T-helper 1 cell (primary cell): ENCODE measurements at places on chromosomes 4 and X.

DNA sequence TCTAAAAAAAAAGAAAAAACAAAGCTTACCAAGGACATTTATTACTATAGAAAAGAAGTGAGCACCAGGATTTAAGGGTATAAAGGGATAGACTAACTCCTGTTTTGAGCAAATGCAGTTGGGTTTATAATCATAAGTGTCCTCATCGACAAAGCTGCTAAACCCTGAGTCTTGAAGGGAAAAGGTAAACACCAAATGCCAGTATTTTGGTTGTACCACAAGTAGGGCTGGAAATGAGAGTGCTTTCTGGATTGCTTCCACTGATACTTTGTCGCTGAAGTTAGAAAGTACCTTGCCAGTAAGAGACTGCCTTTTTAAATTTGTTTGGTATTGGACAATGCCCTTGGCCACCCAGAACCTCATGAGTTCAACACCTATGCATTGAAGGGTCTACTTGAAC is 53.7 kb downstream of the WDFY3 start:
- no peak for DNase-seq

DNA sequence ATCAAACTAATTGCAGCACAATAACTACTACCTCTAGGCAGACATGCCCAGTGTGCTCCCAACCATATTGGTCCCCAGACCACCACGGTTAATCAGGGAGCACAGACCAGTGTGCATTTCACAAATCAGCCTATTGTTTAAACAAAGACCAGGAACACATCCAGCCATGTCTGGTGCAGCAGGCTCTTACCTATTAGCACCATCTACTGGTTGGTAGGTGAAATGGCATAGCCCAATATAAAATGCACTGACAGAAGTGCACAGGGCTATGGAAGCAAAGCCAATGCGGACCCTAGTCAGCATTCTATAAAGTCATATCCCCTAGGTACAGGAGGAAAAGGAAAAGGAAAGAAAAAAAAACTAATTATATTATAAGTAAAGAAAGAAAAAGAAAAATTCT is 15.5 kb upstream of the CYLC1 start:
- DNase-seq, result no peak

GRCh38 chr4:68927165-68927564 is 24.4 kb downstream of the UGT2A3 start:
- DNase-seq, result no peak

DNA sequence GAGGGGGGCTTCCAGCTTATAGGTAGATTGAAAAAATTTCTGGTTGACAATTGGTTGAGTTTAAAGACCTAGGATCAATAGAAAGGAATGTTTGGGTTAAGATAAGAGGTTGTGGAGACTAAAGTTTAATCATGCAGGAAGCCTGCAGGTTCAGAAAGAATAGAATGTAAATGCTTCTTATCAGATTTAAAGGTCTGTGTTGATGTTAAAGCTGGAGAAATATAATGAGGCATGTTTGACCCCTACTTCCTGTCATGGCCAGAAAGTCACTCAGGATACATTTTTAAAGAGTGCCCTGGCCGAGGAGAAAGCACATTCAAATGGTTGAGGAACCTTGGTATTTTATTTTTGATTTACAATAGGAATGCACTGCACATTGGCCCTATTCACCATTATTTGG is 3.9 kb upstream of the RRAGB start:
- DNase-seq, result no peak

DNA sequence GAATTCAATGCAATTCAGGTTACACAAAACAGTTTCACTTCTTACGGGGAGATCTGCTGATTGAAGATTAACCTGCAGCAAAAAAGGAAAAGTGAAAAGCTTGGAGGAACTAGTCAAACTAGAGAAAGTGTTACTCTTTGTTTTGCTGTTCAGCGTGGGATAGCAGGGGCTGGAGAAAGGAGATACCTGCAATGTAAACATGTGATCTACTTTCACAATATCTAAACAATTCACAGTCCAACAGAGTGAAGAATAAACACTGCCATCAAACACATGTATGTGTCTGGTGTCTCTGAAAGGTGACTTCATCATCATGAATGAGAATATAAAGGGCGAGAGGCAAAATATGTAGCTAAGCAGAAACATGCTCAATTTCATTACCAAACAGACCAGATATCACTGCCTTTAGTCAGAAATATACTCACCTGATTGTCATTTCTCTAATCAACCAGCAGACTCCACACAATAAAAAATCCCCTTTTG is 26.4 kb downstream of the NIPAL1 start:
- no peak for DNase-seq

- no peak for DNase-seq
Measured at GRCh38 chr4:74407891-74408290, 37.0 kb upstream of the AREG start.

DNA sequence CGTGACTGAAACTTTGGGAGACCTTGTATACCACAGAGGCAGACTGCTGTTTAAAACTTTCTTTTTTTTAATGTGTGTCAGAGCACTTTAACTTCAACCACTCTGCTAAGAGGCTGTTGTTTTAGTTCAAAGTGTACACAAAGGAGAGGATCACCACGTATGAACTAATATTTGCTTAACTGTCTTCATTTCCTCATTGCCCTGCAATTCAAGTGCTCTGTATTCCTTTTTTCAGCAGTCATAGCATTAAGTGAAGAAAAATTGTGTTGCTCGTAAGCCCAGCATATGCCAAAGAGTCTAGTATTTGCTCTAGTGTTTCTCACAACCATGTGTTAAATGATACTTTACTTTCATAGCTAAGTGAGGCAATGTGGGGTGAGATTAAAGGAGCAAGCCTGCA is 63.0 kb upstream of the HHIP start:
- no peak for DNase-seq

DNA sequence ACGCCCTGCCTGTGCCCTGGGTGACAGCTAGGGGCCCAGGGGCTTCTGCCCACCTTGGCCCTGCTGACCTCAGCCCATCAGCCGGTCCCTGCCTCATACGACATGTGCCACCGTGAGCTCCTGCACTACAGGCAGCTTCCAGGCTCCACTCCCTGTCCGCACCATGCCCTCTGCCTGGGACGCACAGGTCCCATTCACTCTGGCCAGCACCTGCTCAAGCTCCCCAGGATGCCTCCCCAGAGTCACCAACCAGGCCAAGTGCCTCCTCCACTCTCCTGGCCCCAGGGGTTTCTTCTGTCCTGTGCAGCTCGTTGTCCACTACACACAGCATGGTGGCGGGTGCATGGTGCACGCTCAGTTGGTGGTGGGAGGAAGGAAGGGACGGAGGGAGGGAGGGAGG is 20.2 kb upstream of the MRFAP1 start:
- DNase-seq, result no peak

GRCh38 chr4:184453365-184454160 is 20.8 kb downstream of the IRF2 start:
- DNase-seq, result peak; percentile 21

DNA sequence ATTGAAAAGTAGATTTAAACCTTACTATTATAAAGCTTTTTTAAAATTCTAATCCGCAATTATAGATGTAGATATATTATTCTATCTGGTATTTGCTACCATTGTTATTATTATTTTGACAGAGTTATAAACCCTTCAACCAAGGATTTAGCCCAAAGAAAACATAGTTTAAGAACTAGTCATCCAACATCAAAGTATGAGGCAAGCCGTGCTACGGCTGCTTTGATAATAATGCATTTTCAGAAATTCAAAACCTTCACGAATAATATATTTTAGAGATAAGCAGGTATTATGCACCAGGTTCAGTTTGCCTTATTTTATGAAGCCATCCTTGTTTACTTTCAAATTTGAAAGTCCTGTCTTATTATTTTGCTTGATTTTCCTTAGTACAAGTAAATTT is 1501.7 kb downstream of the RAPGEF2 start:
- DNase-seq, result no peak

DNA sequence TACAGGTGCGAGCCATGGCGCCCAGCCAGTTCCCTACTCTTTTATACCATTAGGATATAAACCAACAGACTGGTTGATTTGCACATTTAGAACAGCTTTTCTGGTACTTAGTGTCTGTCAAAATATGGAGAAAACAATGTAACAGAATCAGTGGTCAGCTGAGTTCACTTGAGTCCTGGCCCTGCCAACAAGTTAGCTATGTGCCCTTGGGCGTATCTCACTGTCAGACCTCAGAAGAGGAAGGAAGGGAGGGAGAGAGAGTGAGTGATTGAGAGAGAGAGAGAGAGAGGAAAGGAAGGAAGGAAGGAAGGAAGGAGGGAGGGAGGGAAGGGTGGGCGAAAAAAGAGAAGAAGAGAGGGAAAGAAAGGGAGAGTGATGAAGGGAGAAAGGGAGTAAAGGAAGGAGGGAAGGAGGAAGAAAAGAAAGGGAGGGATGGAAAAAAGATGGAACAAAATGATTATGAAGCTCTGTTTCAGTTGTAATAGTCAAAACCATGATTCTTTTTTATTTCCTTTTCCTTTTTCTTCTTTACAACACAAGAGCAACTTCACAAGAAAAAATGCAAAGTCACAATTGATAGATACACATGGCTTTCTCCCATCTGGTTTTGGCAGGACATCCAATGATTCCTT is 55.7 kb upstream of the PDGFRA start:
- no peak for DNase-seq

- DNase-seq, result no peak
Measured at GRCh38 chr4:155603360-155603891, 63.2 kb upstream of the GUCY1A1 start.

DNA sequence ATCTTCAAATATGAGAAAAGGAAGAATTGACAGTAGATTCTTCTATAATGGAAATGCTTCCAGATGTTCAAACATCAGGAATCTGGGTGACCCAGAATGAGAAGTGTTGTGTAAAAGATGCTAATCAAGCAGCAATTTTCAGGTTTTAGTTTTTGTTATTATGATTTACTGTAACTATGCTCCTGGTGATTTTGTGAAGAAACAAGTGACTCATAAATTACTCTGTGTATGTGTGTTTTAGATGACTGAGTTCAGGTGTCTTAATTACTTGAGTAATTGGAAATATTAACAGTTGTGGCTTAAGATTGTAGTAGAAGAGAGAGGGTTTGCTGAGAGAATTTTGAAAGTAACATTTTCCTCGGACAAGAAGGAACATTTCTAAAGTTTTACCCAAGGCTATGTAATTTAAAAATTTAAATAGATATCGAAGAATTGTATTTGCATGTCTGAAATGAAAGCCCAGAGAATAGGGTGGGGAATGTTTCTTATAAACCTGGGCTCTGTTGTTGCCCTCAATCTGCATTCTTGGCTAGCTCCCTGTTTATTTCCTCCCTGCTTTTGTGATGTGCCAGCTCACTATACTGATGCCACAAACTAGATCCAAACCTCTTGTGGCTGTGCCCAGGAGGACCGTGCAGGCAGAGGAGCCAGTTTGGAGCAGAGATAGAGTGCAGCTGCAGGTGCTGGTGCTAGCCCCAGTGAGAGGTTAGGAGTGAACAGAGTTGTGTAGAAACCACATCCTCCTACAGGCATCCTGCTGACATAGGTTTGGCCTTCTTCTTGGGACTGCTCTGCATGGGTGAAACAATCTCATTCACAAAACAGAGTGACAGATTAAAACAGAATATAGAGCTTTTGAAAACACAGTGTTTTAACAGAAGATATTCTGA is 25.4 kb upstream of the TNIP3 start:
- peak; percentile 29 for DNase-seq

DNA sequence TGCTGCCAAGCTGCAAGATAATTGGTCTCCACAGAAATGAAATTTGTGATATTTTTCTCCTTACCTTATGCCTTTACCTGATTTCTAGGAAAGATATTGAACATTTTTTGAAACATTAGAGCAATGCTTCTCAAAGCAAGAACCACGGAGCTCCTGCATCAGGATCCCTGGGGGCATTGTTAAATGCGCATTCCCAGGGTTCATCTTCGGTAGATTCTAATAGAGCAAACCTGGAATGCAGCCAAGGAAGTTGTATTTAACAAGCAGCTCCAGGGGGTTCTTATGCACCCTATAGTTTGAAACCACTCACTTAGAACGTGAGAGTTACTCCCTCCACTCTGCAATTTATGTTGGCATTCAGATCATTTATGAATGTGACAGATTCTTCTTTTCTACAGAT is 126.2 kb downstream of the SLC39A8 start:
- DNase-seq, result no peak

- DNase-seq, result no peak
Measured at GRCh38 chr4:103168993-103169392, 29.1 kb downstream of the CENPE start.

GRCh38 chr4:174420316-174420715 is 102.0 kb downstream of the HPGD start:
- no peak for DNase-seq

DNA sequence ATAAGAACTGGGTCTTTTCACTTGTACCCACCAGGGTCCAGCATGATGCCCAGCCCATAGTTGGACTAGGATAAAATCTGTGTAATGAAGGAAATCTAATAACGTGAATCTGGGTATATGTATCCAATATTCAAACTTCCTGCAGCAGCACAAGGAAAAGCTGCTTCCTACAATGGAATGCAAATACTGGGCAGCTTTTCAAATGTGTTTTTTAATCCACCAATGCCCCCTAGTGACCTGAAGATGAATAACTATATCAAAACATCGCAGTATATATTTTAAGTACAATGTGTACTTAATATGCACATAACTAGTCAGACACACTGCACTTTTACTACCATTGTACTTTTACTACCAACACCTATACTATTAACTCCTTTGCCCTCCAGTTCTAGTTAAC is 5.3 kb downstream of the APOO start:
- DNase-seq, result no peak

- no peak for DNase-seq
Measured at GRCh38 chr4:180528003-180528402, 1715.2 kb upstream of the TENM3 start.

GRCh38 chr4:152054731-152055130 is 293.9 kb upstream of the GATB start:
- DNase-seq, result no peak

- no peak for DNase-seq
Measured at GRCh38 chr4:67604749-67605148, 46.2 kb downstream of the STAP1 start.

DNA sequence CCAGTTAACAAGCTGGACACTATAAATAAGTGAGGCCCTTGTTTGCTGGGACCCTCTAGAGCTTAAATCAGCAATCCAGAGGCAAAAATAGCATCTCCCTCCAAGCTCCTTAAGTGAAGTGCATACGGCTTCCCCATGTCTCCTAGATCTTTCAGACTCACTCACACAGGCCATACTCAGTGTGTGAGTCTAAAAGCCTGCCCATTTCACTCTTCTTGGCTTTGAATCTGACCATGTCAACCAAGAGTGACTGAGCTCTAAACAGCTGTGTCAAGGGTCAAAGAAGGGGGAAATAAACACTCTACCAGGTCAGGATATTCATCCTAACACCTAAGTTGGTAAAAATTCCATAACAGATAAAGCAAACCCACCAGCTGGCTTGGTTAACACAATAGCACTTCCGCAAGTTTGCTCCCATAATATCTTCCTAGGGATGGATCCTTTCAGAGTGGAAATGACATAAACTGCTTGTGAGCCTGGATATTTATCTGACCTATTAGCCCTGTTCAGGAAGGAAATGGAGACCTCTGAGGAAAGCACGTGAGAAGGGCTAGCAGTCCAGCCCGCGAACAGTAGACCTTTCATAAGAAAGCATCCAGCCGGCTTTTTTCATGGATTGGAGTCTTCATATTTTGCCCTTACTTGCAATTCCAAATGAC is 65.6 kb downstream of the MID1 start:
- DNase-seq, result no peak
